ENCODE measurements at places on chromosomes 2 and 18. TPM values are rescaled to one million over a fixed set of nuclear protein-coding genes. Genes with fewer than 3 reads are reported as not detected.

DNA sequence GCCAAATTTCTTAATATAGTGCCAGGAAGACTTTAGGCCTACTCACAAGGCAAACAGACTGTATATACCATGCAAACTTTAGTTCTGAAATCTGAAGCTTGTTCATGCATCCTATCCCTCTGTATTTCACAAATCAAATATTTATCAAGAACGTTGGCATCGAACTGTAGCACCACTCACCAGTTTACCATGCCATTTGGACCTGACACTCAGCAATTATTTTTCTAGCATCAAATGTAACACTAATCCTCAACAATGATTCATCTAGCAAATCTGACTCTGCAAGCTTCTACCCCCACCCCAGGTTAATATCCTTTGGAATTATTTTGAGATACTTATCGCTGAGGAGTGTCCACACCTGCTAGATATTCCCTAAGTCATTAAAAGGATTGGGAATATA lies 1506.6 kb downstream of the LRP1B start:
- no peak for DNase-seq

GRCh38 chr18:24995755-24996154 lies 356.2 kb downstream of the ZNF521 start:
- DNase-seq = no peak

- no peak for DNase-seq
Observed at GRCh38 chr2:218834685-218835084, 3.1 kb upstream of the PRKAG3 start.

DNA sequence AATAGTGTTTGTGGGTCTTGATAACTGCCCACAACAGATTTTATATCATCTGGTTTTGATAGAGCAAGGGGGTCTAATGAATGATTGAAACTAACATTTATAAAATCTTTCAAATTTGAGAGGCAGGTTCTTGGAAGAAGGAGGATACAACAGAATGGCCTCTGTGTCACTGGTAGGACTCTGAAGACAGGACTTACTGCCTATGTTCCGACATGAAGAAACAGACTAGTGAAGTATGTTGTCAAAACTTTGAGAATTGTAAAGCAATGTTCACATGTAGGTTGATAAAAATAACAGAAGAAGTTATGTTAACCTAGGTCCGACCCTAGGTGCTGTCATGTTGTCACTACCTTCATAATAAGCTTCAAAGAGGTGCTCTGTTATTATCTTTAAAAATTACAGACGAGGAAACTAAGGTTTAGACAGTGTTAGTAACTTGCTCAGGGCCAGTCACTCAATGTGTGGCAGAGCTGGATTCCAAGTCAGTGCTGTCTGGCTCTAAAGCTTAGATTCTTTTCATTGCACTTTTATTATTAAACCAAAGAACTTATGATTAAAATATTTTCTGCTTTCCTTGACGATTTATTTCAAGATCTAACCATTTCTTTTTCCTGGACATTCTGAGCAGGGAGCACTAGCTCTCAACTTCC lies 146.2 kb downstream of the RPIA start:
- no peak for DNase-seq

GRCh38 chr2:27184115-27184514 lies 27.7 kb upstream of the ATRAID start:
- DNase-seq = no peak

GRCh38 chr2:104849618-104850141 lies 4.2 kb upstream of the POU3F3 start:
- DNase-seq = no peak

GRCh38 chr2:26569216-26570082 lies 71.7 kb downstream of the CIB4 start:
- DNase-seq = no peak

DNA sequence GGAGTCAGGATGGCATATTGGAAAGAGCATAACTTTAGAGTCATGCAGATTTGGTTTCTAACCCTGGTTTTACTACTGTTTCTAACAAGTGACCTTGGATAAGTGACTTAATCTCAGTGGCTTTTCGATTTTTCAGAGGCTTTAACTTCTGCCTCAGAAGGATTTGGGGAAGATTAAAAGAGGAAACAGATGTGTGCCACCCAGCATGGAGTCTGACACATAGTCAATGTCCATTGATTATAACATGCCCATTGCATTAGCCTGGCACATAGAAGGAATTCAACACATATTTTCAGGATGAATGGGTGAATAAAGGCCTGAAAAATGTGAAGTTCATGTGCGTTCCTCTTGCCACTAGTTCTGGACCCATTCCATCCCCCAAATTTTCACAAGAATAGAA lies 438.2 kb downstream of the EPHA4 start:
- no peak for DNase-seq

- DNase-seq = no peak
Observed at GRCh38 chr2:11938196-11938595, 191.8 kb downstream of the LPIN1 start.

DNA sequence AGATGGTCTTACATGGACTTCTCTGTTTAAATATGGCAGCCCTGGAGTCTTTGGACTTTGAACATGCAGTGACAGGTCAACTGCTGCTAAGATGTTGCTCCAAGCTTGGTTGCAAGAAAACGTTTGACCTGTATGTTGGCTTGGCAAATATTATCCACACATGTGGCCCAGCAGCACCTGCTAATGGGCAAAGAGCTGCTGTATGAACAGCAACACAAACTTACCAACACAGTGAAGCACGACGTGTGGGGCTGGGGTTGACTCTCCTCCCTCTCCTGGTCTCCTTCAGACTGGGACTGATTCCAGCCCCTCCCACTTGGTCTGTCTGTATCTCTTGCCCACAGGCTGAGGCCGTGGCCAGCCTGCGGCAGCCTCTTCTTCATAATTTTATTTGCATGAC lies 3.8 kb downstream of the KCNE4 start:
- no peak for DNase-seq

- DNase-seq = no peak
Observed at GRCh38 chr2:14978845-14979244, 346.3 kb downstream of the LRATD1 start.

DNA sequence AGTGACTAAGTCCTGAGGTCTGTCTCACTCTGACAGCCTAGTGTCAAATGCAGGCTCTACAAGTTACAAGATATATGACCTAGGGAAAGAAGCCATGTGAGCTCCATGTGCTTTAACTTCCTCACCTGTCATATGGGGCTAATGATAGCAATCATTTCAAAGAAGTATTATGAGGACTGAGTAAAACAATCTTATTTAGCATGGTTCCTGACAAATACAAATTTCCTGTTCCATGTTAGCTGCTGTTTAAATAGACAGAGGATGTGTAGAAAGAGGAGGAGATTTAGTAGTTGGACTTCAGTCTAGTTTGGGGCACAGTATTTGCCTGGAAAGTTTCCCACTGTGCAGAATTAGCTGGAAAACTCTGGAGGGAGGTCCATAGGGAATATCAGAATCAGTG lies 545.8 kb downstream of the CNTNAP5 start:
- no peak for DNase-seq

GRCh38 chr18:45355944-45356520 lies 259.2 kb upstream of the SLC14A2 start:
- no peak for DNase-seq

- DNase-seq = no peak
Observed at GRCh38 chr2:5035057-5035488, 657.1 kb upstream of the SOX11 start.

- no peak for DNase-seq
Observed at GRCh38 chr18:5198311-5198710, 1.3 kb upstream of the AKAIN1 start.

- DNase-seq = no peak
Observed at GRCh38 chr18:74069178-74070050, 78.2 kb downstream of the FBXO15 start.

DNA sequence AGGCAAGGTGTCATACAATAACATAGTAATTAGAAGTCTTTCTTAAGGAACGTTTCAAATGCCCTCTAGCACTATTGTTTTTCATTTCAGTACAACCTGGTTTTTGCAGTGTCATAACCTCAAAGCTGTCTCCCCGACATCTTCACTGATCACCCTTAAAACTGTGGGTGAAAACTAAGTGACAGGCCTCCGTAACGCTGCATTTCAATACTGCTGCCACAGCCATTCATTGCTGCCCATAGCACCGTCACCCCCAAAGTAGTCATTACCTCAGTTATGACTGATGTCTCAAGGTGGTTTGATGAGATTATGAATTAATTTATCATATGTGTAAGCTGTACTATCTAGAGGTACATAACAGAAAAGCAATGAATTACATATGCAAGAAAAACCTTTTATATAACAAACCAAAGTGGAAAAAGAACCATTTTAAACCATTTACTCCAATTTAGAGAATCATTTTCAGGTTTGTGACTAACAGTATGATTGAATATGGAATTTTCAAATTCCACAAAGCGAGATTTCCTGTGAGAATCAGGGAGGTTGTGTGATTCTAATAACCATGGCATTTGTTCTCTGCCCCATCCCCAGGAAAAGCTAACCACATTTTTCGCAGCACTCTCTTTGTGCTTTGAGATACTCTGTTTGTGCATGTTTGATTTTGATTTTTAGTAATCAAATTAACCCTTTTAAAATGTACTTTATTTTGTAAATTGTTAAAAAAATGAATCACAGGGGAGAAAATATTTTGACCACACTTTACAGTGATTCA lies 263.0 kb downstream of the PTGR3 start:
- no peak for DNase-seq

DNA sequence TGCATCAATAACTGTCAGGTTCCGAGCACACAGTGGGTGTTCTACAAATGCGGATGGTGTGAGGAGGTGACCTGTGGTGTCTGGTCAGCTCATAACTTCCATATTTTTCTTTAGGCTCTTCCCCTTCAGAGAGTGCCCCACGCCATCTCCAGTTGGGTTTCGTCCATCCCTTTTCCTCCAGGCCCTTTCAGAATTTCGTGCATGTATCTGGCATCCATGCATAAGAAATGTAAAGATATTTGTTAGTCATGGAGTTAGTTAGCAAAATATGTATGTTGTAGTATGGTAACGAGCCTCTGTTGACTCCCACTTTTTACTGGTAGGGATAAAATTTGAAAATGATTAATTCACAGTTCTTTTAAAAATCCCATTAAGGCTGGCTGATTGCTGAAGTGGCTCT lies 67.2 kb downstream of the SNTG2 start:
- no peak for DNase-seq

DNA sequence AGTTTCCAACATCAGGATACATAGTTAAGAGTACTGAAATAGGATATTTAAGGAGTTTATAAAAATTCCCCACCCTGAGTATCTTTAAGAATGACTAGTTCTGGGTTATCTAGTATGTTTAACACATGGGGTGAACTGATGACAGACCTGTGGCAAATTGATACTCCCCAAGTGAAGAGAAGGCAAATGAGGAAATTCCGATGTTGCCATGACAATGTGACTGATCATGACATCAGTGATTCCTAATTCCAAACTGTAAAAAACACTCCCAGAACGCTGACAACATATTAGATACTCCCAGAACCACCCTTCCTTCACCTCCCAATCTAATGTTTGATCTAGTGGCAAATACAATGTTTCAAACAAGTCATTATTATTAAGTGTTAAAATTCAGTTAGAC lies 77.6 kb downstream of the RBMS1 start:
- DNase-seq = no peak

- no peak for DNase-seq
Observed at GRCh38 chr18:78563110-78563509, 416.5 kb upstream of the SALL3 start.

- no peak for DNase-seq
Observed at GRCh38 chr18:13258921-13259320, 40.4 kb downstream of the LDLRAD4 start.

GRCh38 chr2:54560146-54560881 lies 104.2 kb downstream of the SPTBN1 start:
- DNase-seq = peak; percentile 41

- no peak for DNase-seq
Observed at GRCh38 chr2:212727751-212728150, 189.1 kb upstream of the ERBB4 start.

DNA sequence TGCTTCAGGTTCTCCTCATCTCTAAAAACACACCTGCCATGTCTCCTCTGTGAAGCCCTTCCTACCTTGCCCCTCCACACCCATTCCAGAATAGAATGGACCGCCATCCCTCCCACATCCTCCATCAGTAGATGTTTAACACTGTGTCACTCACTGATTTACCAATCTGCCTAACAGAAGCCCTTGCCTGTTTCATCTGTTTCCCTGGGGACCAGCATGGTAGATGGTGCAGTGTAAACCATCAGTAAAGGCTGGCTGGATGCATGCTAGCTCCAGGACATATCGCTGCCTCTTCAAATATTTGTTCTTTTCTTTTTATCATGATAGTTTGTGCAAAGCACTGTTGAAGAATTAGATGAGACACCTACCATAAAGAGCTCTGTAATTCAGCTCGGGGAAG lies 271.4 kb downstream of the PIEZO2 start:
- no peak for DNase-seq

- DNase-seq = no peak
Observed at GRCh38 chr2:144798034-144798433, 278.1 kb upstream of the ZEB2 start.

GRCh38 chr18:31056296-31056695 lies 13.8 kb upstream of the DSC3 start:
- DNase-seq = no peak

GRCh38 chr18:42163321-42163720 lies 208.3 kb downstream of the PIK3C3 start:
- no peak for DNase-seq

GRCh38 chr2:26706616-26707473 lies 14.3 kb downstream of the KCNK3 start:
- no peak for DNase-seq

GRCh38 chr2:210224591-210224940 lies 681 bp downstream of the ACADL start:
- no peak for DNase-seq

Gene HOXD1
- not detected for total RNA-seq

Gene SNRNP27
- 45.0 TPM for total RNA-seq

Gene EN1
- not detected for total RNA-seq

Gene ZNF804A
- not detected for total RNA-seq

Gene INHA
- total RNA-seq = not detected

Gene TUBA3E
- not detected for total RNA-seq

Gene ST8SIA3
- not detected for total RNA-seq

Gene B3GNT7
- 0.43 TPM for total RNA-seq

Gene KRTCAP3
- 27.1 TPM for total RNA-seq

Gene COPS9
- total RNA-seq = 75.6 TPM

Gene KIF5C
- total RNA-seq = 6.8 TPM

Gene METTL21A
- total RNA-seq = 20.5 TPM

Gene ADRA2B
- 0.15 TPM for total RNA-seq

Data from naive thymus-derived CD4-positive, alpha-beta T cell (primary cell).